Activated CD8-positive, alpha-beta memory T cell treated with anti-CD3 and anti-CD28 coated beads, Interleukin-2, amount 50 U/mL, for 4 hours (primary cell): ENCODE measurements at places on chromosomes 7 and 10.
A peak's percentile ranks its signal among the peaks of the same experiment; 100 is the strongest.

GRCh38 chr10:21449288-21449966 is 76.1 kb downstream of the SKIDA1 start:
- DNase-seq: no peak

DNA sequence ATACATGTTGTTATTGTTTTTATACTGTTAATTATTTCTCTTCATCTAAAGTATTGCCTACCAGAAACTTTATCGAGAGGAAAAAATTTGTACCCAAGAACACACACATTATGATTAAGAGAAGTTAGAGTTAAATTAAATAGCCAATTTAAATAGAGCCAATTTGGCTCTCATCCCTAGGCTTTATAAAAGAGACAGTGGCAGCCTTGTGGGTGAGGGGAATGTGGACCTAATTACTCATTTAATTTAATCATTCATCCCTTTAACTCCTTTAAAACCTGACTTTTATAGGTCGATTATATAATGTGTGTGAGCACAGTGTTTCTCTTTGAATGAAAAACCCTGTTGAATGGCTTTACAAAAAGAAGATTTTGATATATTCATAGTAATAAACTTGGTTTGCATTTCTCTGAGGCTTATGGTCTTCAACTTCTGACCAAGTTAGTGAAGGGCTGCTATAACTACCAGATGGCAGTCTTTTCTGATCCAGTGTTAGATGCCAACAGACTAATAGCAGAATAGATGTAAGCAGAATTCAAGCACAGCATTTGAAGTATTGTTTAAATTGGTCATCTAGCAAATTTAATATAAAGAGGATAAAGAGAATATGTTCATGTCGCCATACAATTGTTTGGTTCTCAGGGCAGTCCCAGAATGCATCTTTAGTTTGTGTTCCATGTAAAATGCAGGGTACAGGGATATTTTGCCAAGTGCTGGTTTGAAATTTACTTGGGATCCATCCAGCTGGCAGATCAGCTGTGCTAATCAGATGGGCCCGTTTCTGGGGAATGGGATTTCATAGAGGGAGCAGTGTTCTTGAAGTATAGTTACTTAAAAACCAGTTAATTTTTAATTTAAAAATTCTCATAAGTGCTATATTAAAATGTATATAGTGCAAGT is 25.3 kb downstream of the ADD3 start:
- DNase-seq: no peak

GRCh38 chr7:13217768-13218167 is 530.3 kb downstream of the ARL4A start:
- no peak for DNase-seq

DNA sequence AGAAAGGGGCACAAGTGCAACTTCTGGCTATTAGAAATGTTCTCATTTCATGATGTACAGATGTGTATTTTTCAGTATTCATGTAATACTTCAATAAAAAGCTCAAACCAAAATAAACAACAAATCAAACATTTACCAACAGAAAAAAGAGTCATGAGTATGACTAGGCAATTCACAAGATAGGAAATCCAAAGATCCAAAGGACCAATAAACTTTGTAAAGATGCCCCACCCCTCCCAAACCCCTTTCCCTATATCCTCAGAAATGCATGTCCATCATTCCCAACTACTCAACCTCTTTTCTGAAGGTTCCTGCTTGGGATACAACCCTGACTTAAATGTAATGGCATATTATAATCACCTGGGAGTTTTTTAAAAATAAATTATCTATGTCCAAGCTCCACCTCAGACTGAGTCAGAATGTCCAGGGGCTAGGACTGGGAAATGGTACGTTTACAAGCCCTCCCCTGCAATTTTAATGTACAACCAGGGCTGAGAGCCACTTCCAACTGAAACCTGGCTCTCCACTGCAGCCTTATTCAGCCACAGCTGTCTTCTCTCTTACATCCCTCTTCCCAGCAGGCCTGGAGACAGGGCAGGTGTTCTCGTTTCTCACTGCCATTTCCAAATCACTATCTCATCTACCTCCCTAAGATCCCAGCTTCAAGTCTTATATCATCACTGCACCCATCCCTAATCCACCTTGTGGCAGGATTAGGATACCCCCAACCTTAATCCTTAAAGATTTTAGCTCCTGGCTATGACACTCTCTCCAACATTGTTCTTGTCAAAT is 36.5 kb downstream of the COA1 start:
- DNase-seq: no peak

DNA sequence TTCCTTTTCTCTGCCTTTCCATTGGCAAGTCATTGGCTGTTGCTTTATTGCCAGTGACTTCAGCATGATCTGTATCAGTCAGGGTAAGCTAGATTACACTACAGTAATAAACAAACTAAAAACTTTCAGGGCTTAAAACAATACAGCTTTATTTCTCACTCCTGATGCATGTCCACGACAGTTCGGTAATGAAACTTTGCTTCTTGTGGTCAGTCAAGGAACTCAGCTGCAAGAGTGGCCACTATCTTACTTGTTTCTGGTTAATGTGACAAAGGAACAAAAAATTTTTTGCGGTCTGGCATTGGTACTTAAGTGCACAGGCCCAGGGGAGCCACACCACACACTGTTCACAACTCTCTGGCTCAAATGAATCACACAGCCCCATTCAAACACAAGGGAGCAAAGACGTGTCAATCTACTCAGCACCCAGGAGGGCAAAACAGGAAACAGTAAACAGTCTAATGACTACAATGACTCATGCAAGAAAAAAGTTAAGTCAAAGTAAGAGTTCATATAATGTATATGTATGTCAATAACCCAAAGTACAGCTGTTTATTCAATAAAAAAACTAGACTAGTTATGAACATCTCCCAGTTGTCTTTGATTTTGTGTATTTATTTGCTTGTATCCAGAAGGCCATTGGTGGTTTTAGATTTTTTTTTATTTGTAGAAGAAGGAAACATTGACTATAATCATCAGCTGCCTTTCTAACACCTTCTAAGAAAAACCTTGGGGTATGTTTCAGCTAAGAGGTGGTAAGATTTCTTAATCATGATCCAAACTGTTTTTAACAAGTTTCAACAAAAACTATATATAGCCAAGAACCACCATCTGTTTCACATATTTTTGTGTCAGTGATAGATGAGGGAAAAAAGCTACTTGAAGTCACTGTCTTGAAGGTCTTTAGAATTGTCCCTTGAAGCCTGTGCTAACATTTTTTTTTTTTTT is 134.4 kb upstream of the FAM3C start:
- DNase-seq: peak; percentile 27

- no peak for DNase-seq
These were observed 153.0 kb upstream of the RHOBTB1 start for GRCh38 chr10:61097026-61097425.

DNA sequence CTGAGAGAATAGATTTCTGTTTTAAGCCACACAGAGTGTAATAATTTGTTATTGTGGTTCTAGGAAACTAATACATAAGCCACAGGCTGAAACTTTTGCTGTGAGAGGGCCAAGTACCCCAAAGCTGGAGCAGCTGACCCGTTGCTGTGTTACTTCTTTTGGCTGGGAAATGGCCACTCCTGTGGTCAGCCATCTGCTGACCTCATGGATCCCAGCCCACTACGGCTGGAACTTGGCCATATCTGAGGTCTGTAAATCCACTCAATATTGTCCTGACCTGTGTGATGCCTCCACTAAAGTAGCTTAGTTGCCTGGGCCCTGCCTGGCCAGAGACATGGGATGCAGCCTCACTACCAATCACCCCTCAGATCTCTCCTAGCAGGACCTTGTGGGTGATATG is 17.4 kb upstream of the LOXL4 start:
- no peak for DNase-seq

- DNase-seq: no peak
These were observed 81.9 kb downstream of the CREM start for GRCh38 chr10:35208536-35208935.

- DNase-seq: no peak
These were observed 305.1 kb upstream of the PITRM1 start for GRCh38 chr10:3477683-3478082.

DNA sequence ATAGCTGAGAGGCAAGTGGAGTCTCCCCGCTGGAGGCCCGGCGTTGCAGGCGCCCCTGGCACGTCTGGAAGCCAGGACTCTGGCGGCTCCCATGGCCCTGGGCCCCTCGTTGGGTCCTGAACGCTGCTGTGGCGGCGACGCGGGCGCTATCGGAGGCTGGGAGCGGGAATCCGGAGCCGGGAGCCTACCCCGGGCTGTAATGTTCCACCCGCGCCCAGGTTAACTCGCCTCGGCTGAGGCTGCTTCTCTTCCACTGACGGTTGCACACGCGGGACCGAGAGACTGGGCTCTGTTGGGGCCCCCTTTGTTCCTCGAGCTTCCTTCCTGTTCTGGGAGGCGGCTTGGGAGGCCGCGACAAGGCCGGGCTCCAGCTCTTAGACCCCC is 1.3 kb upstream of the HOXA5 start:
- no peak for DNase-seq

- no peak for DNase-seq
These were observed 25.0 kb downstream of the IFIT3 start for GRCh38 chr10:89352802-89353201.

GRCh38 chr10:114397651-114398145 is 6.6 kb downstream of the AFAP1L2 start:
- no peak for DNase-seq

- DNase-seq: no peak
These were observed 8.8 kb downstream of the OGDH start for GRCh38 chr7:44615149-44615611.

GRCh38 chr7:144497282-144497681 is 93.8 kb upstream of the NOBOX start:
- no peak for DNase-seq

- DNase-seq: no peak
These were observed 91.9 kb upstream of the NPY start for GRCh38 chr7:24192053-24192452.

- no peak for DNase-seq
These were observed 40.4 kb upstream of the SHH start for GRCh38 chr7:155852426-155853301.
